ENCODE measurements at places on chromosomes 7 and 10.
A peak's percentile ranks its signal among the peaks of the same experiment; 100 is the strongest.

GRCh38 chr7:95687759-95688343 is 84.5 kb upstream of the DYNC1I1 start:
- no peaks in the 10 kb centered on the region for H3K4me1 ChIP-seq
- no peak for DNase-seq
- peaks cover under 1% of the 10 kb centered on the region for H3K27me3 ChIP-seq
- no peak overlapping the region for H3K4me3 ChIP-seq

DNA sequence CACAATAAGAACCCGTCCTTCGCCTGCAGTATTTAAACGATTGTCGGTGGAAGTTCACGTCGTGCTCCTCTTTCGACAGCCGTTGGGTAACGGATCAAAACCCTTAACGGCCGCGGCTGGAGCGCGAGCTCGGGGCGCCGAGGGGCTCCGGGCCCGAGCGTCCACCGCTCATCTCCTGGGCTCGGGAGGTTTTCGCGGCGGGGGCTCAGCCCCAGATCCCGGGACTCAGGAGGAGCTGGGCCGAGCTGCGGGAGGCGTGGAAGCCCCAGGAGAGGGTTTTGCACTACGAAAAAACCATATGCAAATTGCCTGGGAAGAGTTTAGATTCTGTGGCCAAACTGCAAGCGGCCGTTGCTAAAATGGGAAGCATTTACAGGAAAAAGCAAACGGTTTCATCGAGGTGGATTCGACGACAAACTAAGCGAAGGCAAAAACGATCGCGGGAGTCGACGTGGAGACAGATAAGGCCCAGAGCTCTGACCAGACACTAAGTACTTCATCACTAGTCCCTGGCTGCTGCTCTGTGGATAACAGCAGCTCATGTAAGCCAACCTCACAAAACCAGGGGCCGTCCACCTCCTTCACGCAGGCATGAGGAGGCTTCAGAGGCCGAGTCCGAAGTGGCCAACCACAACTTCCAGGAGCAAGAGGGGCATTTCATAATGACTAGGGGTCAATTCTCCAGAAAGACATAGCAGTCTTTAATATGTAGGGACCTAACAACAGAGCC is 129.7 kb downstream of the MARCHF5 start:
- H3K4me1 ChIP-seq = peaks cover 10% of the 10 kb centered on the region
- DNase-seq = no peak
- no peak overlapping the region for H3K27ac ChIP-seq
- no peaks in the 10 kb centered on the region for H3K36me3 ChIP-seq
- H3K4me3 ChIP-seq = no peak overlapping the region

DNA sequence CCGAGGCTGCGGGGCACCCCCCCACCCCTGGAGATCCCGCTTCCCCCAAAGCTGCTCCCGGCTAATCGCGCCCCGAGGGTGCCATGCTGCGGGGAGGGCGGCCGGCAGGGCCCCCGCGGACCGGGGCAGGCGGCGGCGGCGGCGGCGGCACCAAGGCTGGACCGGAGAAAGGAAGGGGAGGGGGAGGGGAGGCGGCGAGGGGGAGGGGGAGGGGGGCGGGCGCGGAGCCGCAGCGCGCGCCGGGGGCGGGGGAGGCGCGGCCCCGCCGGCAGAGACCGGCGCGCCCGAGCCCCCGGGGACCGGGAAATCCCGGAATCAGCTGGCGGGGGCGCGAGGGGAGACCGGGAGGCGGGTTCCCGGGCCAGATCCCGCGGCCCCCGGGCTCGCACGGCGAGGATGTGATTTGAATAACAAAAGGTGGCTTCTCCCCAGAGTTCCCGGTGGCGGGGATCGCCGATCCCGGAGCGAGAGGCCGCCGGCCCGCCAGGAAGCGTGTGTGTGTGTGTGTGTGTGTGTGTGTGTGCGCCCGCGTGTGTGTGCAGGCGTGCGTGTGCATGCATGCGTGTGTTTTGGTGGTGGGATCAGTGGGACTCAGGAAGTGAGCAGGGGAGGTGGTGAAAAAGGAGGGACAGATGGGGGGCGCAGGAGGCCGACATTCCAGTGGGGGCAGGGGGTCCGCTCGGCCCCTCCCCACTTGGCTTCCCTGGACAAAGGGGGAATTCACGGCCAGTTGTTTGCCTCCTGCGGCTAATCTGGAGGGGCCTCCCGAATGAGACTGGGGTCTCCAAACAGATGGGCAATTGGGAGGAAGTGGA is 99.5 kb downstream of the HIP1 start:
- no peaks in the 10 kb centered on the region for H3K27me3 ChIP-seq
- peak overlapping the region; percentile 74 for H3K4me3 ChIP-seq
- DNase-seq = peak; percentile 46
- peaks cover 12% of the 10 kb centered on the region for H3K4me1 ChIP-seq

DNA sequence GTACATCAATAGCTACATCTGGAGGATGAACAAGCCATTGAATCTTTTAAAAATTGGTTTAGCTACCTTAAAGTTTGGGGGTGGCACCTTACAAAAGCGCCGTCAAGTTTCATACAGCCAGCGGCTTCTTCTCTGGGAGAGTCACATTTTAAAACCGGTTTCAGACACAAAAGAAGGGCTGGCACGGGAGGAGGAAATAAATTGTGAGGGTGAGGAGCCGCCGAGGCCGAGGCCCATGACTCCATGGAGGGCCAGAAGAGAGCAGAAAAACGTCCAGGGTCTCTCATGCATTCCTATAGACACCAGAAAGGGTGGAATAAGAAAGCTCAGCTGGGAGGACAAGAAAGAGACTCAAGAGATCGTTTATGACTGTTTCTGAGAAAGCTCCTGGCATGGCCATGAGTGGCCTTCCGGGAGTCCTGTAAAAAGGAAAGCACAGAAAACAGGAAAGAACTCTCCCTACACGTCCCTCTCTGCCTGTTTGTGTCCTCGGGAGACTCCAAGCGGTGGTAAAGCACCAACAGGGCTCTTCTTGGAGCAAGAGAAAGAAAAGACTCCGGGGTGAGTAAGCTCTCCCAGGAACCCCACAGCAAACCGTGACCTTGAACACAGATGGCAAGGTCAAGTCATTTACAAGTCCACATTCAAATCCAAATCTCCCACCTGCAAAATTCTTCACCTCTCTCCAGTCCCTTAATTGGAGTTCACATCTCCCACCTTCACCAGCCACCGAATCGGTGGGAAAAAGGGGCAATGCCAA is 1.8 kb downstream of the FRAT2 start:
- H3K4me1 ChIP-seq = peaks cover 12% of the 10 kb centered on the region
- DNase-seq = peak; percentile 59
- H3K27ac ChIP-seq = peak overlapping the region; percentile 98
- peak overlapping the region; percentile 98 for H3K4me3 ChIP-seq
- no peaks in the 10 kb centered on the region for H3K27me3 ChIP-seq

- H3K27me3 ChIP-seq = no peaks in the 10 kb centered on the region
- DNase-seq = no peak
- H3K4me1 ChIP-seq = no peaks in the 10 kb centered on the region
- no peak overlapping the region for H3K4me3 ChIP-seq
- H3K27ac ChIP-seq = no peak overlapping the region
These were observed 6.6 kb upstream of the ABCC2 start for GRCh38 chr10:99775850-99776249.

GRCh38 chr7:102321351-102322201 is 34.7 kb downstream of the SPDYE6 start:
- peak; percentile 33 for DNase-seq
- H3K36me3 ChIP-seq = no peaks in the 10 kb centered on the region
- H3K27ac ChIP-seq = peak overlapping the region; percentile 28
- peaks cover 19% of the 10 kb centered on the region for H3K27me3 ChIP-seq

GRCh38 chr7:107079212-107079940 is 34.9 kb downstream of the PRKAR2B start:
- no peak for DNase-seq
- no peaks in the 10 kb centered on the region for H3K36me3 ChIP-seq
- no peaks in the 10 kb centered on the region for H3K4me1 ChIP-seq
- H3K27me3 ChIP-seq = no peaks in the 10 kb centered on the region
- H3K27ac ChIP-seq = no peak overlapping the region

- no peaks in the 10 kb centered on the region for H3K36me3 ChIP-seq
- H3K4me3 ChIP-seq = no peak overlapping the region
- no peaks in the 10 kb centered on the region for H3K27me3 ChIP-seq
- no peak for DNase-seq
- no peaks in the 10 kb centered on the region for H3K4me1 ChIP-seq
- H3K27ac ChIP-seq = peak overlapping the region; percentile 41
These were observed 6.8 kb downstream of the ORAI2 start for GRCh38 chr7:102439963-102440795.

GRCh38 chr10:119616882-119617570 is 20.3 kb upstream of the TIAL1 start:
- H3K4me1 ChIP-seq = no peaks in the 10 kb centered on the region
- H3K27me3 ChIP-seq = no peaks in the 10 kb centered on the region
- no peak for DNase-seq
- no peak overlapping the region for H3K27ac ChIP-seq
- no peak overlapping the region for H3K4me3 ChIP-seq

DNA sequence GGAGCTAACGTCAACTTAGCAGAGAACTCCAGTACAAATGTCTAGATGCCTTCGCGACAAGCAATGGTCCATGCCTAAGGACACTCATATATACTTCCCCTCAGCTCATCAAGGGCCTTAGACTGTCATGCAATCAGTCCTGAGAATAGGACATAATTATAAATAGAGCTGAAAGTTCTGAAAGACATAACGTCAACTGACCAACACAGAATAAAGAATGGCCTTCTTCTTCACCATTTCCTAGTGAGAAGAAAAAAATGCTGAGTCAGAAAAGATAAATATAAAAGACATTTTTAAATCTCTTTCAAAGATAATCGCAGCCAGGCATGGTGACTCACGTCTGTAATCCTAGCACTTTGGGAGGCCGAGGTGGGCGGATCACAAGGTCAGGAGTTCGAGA is 83.2 kb downstream of the ARMH3 start:
- H3K4me3 ChIP-seq = no peak overlapping the region
- no peak for DNase-seq
- H3K27ac ChIP-seq = no peak overlapping the region
- H3K4me1 ChIP-seq = peaks cover 12% of the 10 kb centered on the region
- H3K36me3 ChIP-seq = no peaks in the 10 kb centered on the region
- H3K27me3 ChIP-seq = no peaks in the 10 kb centered on the region

GRCh38 chr10:100877461-100877850 is 35.3 kb upstream of the SLF2 start:
- peaks cover 17% of the 10 kb centered on the region for H3K27me3 ChIP-seq
- no peak overlapping the region for H3K27ac ChIP-seq
- peaks cover 17% of the 10 kb centered on the region for H3K4me1 ChIP-seq
- H3K4me3 ChIP-seq = no peak overlapping the region
- no peaks in the 10 kb centered on the region for H3K36me3 ChIP-seq

GRCh38 chr7:33761449-33762080 is 143.8 kb upstream of the BMPER start:
- H3K27me3 ChIP-seq = no peaks in the 10 kb centered on the region
- H3K4me3 ChIP-seq = no peak overlapping the region
- no peaks in the 10 kb centered on the region for H3K36me3 ChIP-seq

GRCh38 chr10:123994417-123995081 is 98.8 kb downstream of the CHST15 start:
- peaks cover 55% of the 10 kb centered on the region for H3K27me3 ChIP-seq
- H3K4me3 ChIP-seq = no peak overlapping the region
- peak; percentile 90 for DNase-seq
- H3K4me1 ChIP-seq = peaks cover 18% of the 10 kb centered on the region
- no peak overlapping the region for H3K27ac ChIP-seq

- no peak overlapping the region for H3K4me3 ChIP-seq
- no peaks in the 10 kb centered on the region for H3K36me3 ChIP-seq
- no peaks in the 10 kb centered on the region for H3K27me3 ChIP-seq
- DNase-seq = no peak
- H3K27ac ChIP-seq = peak overlapping the region; percentile 87
These were observed 18.8 kb downstream of the ANXA11 start for GRCh38 chr10:80186364-80187012.

GRCh38 chr7:498678-499641 is 20.7 kb downstream of the PDGFA start:
- no peak overlapping the region for H3K27ac ChIP-seq
- H3K27me3 ChIP-seq = no peaks in the 10 kb centered on the region
- H3K36me3 ChIP-seq = peaks cover 17% of the 10 kb centered on the region

DNA sequence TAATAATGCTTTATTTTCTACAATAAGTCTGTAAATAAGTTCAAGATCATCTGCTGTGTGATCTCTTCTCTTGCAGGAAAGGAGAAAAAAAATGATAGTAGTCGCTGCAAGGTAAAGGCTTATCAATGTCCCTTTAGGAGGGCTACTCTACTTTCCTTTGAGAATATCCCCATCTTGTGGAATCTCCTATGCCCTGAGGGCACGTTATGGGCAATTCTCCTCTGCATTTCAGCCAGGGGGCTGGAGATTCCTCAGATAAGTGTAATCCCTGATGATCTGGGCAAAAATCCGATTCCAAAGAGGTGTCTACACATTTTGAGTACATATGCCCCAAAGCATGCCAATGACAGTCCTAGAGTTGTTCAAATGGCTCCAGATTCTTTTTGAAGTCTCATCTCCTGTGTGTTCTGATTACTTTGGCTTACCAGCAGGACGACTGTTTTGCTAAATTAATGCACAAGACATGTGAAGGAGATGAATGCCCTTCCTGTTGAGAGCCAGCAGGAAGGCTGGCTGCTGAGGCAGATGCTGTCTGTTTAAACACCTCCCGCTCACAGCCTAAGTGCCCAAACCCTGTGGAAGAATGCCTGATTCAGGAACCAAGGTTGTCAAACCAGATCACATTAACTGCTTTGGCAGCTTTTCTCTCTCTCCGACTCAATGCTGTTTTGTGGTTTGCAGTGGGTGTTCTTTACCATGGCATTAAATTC is 171.2 kb upstream of the COL1A2 start:
- H3K27ac ChIP-seq = no peak overlapping the region
- no peak overlapping the region for H3K4me3 ChIP-seq
- no peaks in the 10 kb centered on the region for H3K4me1 ChIP-seq
- H3K36me3 ChIP-seq = no peaks in the 10 kb centered on the region
- no peak for DNase-seq

DNA sequence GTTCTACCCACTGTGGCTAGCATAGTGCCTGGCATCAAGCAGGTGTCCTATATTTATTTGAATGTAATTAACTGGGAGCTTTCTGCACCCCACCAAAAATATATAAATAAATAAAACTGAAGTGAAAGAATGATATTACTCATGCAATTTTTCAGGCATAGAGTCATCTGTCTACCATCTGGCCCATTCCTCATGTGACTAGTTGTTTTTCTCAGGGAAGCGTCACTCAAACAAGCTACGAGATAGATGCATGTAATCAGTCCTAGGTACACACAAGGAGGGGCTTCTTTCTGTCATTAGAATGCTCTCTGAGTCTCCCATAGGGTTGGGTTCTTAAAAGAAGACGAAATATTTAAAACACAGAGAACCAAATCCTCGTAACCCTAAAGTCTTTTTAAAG is 255.5 kb upstream of the KMT2E start:
- H3K27me3 ChIP-seq = no peaks in the 10 kb centered on the region
- DNase-seq = no peak
- H3K36me3 ChIP-seq = no peaks in the 10 kb centered on the region
- no peaks in the 10 kb centered on the region for H3K4me1 ChIP-seq

DNA sequence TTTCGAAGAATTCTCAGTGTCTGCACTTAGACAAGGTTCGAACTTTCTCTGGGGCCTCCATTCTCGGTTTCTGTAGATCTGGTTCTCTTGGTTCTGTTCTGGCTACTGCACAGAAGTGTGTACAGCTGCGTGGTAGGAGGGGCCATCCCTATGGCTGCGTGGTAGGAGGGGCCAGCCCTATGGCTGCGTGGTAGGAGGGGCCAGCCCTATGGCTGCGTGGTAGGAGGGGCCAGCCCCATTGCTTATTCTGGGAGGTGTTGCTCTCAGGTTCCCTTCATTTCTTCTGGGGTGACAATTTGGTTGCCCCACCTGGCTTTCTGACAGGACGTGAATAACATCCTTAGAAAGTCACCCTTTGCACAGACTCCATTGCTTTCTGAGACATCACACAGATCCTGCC is 65.2 kb upstream of the CHST15 start:
- no peak overlapping the region for H3K4me3 ChIP-seq
- H3K27ac ChIP-seq = no peak overlapping the region
- H3K36me3 ChIP-seq = no peaks in the 10 kb centered on the region
- DNase-seq = peak; percentile 24
